ENCODE measurements at places on chromosomes 5 and 9.

DNA sequence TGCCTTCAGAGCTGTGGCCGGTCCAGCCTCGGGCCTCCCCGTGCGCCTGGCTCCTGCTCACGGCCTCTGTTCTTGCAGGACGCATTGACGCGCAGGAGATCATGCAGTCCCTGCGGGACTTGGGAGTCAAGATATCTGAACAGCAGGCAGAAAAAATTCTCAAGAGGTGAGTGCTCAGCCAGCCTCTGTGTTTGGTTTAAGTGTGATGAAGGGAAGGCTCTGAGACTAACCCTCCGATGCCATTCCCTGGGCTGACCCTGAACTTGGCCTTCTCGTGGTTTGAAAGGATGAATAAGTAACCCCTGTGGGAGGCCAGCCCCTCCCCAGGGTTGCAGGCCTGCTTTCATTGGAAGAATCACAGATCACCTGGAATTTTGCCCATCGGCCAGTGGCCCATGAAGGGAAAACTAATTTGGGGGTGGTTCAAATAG is 26.3 kb downstream of the PTGES2 start:
- DNase-seq: no peak

DNA sequence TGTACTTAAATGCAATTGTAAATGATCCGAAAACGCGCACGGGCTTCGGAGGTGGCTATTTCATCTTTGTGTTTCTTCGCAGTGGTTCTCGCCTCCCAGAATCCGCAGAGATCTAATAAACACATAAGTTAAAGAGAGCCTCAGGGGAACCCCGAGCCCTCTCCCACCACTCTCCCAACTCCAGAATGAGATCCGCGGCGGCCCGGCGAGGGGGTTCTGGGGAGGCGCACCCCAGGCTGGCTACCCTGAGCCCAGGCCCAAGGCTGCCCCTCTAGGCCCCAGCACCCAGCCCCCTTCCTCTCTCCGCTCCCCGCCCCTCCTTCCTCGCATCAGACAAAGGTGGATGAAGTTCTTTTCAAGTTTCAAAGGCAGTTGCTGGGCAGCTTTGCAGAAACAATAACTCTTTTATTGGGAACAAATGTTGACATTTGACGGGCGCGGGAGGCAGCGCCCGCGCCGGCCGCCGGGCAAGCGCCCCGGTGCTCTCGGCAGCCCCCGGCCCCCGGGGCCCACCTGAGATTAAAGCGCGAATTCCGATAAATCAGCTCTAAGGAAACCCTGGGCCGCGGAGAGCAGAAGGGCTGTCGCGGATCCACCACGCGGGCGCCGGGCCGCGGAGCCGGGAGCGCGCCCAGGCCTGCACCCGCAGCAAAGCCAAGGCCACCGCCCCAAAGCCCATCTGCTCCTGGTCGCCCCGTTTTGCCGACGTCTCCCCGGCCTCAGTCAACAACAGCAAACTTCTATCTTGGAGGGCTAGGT is 8.4 kb downstream of the IRX2 start:
- DNase-seq: peak; percentile 60

- no peak for DNase-seq
Observed at GRCh38 chr9:135403733-135404450, 75.7 kb upstream of the PPP1R26 start.

- no peak for DNase-seq
Observed at GRCh38 chr9:114238891-114239875, 83.7 kb upstream of the ORM1 start.

DNA sequence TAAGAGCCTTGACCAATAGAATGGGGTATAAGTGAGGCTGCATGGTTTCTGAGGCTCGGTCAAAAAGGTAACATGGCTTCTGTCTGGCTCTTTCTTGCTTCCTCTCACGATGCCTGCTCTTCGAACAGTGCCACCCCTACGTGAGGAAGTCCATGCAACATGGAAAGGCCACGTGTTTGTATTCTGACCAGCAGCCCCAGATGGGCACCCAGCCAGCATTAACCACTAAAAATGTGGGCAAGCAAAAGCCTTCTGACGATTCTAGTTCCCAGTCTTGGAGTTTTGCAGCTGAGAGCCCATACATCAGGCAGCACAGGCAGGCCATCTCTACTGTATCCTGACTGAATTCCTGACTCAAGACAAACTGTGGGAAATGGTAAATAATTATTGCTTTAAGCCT is 24.2 kb upstream of the NREP start:
- no peak for DNase-seq

GRCh38 chr9:16752601-16753000 is 117.9 kb downstream of the BNC2 start:
- no peak for DNase-seq

- no peak for DNase-seq
Observed at GRCh38 chr5:3925022-3925421, 329.4 kb downstream of the IRX1 start.

GRCh38 chr5:30832519-30832918 is 361.0 kb upstream of the CDH6 start:
- DNase-seq: no peak

- no peak for DNase-seq
Observed at GRCh38 chr5:181170237-181170825, 22.9 kb downstream of the OR2V2 start.

DNA sequence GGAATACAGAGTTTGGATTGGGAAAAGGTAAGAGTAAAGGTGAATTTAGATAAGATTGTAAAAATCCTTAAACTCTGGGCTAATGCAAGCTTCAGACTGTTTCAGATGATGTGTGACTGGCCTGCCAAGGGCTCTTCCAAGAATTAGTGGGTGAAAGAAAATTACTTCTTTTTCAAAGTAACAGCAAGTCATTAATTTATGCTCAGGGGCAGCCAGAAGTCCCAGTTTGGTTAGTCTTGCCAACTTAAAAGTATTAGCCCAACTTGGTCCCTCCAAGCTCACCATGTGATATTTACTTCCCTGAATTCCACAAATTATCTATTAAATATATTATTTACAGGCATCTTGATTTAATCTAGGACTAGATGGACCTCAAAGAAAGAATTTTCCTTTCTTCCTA is 947.8 kb downstream of the NR2F1-AS1 start:
- DNase-seq: no peak

- no peak for DNase-seq
Observed at GRCh38 chr5:163276466-163276865, 160.9 kb upstream of the CCNG1 start.

- no peak for DNase-seq
Observed at GRCh38 chr9:8649807-8650206, 850.2 kb upstream of the DMAC1 start.

- no peak for DNase-seq
Observed at GRCh38 chr9:78572266-78572665, 275.3 kb downstream of the PSAT1 start.

DNA sequence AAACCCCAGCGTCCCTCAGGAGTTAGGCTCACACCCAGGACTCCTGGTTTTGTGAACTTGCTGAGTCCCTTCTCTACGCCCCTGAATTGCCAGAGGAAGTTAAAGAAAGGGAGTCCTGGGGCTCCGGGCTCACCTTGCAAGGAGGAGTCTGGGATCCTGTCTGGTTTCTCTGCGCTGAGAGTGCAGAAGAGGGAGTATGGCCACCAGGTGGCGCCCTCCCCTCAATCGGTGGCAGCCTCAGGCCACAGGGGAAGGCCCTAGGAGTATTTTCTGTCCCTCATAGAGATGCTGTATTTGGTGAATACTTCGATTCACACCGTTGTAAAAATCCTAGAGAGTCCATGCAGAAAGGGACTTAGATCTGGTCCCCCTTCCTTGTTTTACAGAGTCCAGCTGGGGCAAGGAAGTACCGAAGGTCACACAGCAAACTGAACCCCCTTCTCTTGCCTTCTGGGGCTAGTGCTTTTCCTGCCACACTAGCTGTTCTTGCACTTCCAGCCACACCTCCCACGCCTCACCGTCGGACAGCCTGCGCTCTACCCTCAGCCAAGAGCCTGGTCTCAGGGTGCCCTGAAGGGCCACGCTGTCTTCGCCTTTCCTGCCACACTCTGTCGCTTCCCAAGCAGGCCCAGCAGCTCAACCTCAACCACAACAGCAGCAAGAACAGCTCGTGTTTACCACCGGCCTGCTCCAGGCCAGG is 10.2 kb downstream of the HAND1 start:
- DNase-seq: peak; percentile 92

DNA sequence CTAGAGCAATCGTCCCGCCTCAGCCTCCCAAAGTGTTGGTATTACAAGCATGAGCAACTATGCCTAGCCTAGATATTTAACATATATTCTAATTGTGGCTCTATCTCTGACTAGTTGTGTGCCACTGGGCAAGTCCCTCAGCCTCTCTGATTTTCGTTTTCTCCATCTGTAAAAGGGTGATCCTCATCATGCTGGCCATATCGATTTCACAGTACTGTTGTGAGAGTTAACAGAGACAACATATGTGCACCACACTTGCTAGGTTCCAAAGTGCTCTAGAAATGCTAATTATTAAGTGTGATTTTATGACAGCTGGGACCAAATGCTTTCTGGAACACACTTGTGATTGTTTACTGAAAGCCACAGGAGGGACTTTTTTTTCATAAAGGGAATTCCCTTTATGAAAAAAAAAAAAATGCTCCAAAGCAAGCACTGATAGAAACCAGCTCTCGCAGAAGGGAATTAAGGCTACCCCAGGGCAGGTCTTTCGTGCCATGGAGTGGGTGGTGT is 78.5 kb upstream of the EPB41L4B start:
- DNase-seq: no peak

GRCh38 chr5:93585767-93586385 is 2.9 kb downstream of the NR2F1 start:
- peak; percentile 89 for DNase-seq

DNA sequence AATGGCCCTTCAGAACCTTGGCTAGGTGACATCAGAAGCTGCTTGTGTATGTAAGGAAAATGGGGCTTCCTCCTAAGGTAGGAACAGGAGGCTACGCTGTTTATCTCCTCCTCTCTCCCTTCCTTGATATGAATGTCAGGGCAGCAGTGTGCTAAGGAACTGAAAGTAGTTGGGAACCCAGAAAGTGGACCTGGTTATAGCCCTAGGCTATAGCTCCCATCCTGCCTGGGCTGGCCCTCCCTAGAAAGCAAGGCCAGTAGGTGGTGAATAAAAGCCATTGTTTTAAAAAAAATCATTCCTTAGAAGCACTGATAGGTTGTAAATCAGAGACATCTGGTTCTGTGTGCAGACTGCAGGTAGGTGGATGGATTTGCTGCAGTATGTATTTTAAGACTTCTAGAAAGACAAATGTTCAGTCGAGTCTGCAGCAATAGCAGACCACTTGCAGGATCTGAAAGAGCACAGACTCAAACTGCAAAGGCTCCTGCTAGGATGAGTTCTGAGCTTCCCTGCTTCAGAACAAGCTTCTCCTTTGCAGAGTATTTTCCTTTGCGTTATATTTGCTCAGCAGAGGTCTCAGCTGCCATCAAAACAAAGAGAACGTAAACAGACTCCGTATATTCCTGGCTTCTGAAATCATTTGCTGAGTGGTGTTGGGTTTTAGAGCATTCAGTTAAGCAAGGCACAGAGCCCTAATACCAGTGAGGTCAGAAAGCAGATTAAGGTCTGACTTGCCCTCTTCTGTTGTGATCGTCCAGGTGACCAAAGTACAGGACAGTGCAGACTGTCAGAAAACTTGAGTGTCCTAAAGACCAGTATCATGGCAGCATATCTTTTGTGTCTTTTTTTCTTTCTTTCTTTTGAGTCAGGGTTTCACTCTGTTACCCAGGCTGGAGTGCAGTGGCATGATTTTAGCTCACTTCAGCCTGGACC is 20.1 kb upstream of the CFAP157 start:
- no peak for DNase-seq

GRCh38 chr5:155562158-155562557 is 548.6 kb downstream of the KIF4B start:
- peak; percentile 83 for DNase-seq

- DNase-seq: no peak
Observed at GRCh38 chr9:93929231-93929630, 25.9 kb downstream of the BARX1 start.

GRCh38 chr5:1490376-1490775 is 33.4 kb downstream of the LPCAT1 start:
- DNase-seq: no peak

- DNase-seq: no peak
Observed at GRCh38 chr5:179880066-179880650, 21.5 kb upstream of the MRNIP start.

DNA sequence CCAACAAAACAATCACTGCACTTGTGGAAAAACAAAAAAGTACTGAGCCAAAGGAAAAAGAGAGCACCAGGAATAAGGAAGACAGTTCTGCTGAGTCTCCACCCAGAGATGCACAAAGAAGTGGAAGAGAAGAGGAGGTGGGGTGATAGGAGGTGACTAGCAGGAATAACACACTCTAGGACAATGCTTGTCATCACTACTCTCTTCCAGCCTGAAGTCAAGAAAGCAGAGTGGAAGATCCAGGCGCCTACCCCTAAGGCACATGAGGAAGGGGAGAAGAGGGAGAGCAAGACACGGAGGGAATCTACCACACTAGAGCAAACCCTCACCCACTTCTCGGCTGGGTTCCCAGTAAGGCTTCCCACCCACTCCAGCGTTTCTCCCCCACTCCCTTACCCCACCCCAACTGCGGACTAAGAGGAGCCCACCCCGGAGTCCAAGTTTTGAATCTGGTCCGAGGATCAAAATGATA is 1.7 kb downstream of the SLIT3 start:
- DNase-seq: no peak

GRCh38 chr9:86794391-86795046 is 152.8 kb downstream of the GAS1 start:
- peak; percentile 89 for DNase-seq

DNA sequence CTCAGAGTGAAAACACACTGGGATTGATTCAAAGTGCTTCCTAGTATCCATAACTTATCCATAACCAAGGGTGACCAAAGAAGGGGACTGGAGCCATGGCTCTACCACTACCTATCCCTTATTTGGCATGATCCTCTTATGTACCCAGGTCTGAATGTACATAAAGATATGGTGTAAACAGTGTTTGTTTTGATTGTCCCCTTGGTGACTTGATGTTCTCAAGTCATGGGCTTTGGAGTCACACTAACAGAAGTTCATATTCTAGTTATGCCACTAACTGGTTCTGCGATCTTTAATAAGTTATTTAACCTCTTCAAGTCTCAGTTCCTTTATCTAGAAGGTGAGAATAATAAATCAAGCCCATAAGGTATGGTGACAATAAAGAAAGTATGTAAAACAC is 283.4 kb upstream of the PTGER4 start:
- no peak for DNase-seq

GRCh38 chr5:147169901-147170300 is 64.9 kb upstream of the STK32A start:
- DNase-seq: no peak

- DNase-seq: no peak
Observed at GRCh38 chr9:93466416-93467061, 13.2 kb upstream of the FAM120AOS start.

- DNase-seq: no peak
Observed at GRCh38 chr5:159680095-159680494, 236.2 kb upstream of the ADRA1B start.

DNA sequence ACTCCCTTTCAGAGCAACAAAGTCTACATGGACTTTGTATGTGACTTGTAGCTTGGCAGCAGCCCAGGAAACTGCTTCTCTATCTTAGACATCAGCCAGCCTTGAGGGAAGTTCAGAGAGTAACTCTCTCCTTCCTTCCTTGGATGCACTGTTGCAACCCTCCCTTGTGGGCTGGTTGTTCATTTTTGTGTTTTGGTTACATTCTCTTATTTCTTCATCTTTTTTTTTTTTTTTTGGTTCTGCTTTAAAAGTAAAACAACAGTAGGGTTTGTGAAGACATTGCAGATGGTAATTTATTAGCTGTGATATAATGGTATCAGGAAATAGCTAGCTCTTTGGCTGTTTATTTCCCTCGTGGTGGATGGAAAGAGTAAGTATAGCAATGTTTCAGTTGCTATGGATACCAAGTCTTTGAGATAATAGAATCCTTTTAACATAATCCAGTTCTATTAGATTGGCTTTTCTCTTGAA is 97.9 kb upstream of the MAMDC2 start:
- DNase-seq: no peak

GRCh38 chr5:138789771-138790242 is 36.6 kb downstream of the CTNNA1 start:
- DNase-seq: peak; percentile 59
